Activated naive CD8-positive, alpha-beta T cell treated with anti-CD3 and anti-CD28 coated beads, Interleukin-2, amount 50 U/mL, for 24 hours (primary cell): ENCODE measurements at places on chromosomes 2 and 18.

- H3K27me3 ChIP-seq = no peaks in the 10 kb centered on the region
- no peak for DNase-seq
- H3K4me1 ChIP-seq = no peaks in the 10 kb centered on the region
- no peaks in the 10 kb centered on the region for H3K36me3 ChIP-seq
- H3K4me3 ChIP-seq = no peak overlapping the region
These were observed 295.0 kb downstream of the RAD51AP2 start for GRCh38 chr2:17223211-17223610.

DNA sequence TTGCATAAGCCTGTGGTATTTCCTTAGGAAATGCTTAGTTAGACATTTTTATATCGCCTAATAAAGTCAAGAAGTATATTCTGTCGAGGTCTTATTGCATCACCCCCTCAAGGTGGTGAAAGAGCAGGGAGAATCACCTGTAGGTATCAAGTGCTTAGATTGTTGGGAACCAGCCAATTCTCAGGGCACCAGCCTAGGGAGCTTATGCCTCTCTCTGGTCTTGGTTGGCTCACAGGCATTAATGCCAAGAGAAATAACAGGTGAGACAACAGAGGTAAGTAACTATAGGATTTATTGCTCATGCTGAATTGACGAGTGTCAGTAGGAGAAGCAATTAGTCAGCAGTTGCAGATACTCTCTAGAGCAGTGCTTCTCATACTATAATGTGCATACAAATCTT, 663.3 kb upstream of the ZNF804A start:
- no peak overlapping the region for H3K27ac ChIP-seq
- no peaks in the 10 kb centered on the region for H3K27me3 ChIP-seq
- no peak overlapping the region for H3K4me3 ChIP-seq
- DNase-seq = no peak
- H3K4me1 ChIP-seq = no peaks in the 10 kb centered on the region
- no peaks in the 10 kb centered on the region for H3K36me3 ChIP-seq

GRCh38 chr2:219274361-219274921, 4.7 kb upstream of the DNAJB2 start:
- no peak overlapping the region for H3K27ac ChIP-seq
- H3K27me3 ChIP-seq = no peaks in the 10 kb centered on the region
- peaks cover 36% of the 10 kb centered on the region for H3K4me1 ChIP-seq

DNA sequence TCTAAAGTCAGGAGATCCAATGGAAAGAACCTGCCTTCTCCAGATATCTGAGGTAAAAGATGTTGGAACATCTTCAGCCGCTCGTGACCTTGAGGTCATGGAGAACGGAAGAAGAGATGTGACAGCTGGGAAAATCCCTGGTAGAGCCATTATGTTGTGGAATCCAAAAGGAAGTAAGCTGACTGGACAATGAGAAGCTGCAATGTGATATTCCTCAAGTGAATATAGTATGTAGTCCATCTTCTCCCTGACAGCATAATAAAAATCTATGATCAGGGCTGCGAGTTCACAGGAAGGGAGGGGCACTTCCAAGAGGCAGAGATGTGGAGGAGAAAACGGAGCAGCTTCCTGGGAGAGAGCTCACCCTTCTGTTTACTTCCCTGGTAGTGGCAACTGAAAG, 201.0 kb upstream of the SP5 start:
- H3K4me1 ChIP-seq = no peaks in the 10 kb centered on the region
- H3K27me3 ChIP-seq = no peaks in the 10 kb centered on the region
- no peak overlapping the region for H3K4me3 ChIP-seq
- no peak for DNase-seq

DNA sequence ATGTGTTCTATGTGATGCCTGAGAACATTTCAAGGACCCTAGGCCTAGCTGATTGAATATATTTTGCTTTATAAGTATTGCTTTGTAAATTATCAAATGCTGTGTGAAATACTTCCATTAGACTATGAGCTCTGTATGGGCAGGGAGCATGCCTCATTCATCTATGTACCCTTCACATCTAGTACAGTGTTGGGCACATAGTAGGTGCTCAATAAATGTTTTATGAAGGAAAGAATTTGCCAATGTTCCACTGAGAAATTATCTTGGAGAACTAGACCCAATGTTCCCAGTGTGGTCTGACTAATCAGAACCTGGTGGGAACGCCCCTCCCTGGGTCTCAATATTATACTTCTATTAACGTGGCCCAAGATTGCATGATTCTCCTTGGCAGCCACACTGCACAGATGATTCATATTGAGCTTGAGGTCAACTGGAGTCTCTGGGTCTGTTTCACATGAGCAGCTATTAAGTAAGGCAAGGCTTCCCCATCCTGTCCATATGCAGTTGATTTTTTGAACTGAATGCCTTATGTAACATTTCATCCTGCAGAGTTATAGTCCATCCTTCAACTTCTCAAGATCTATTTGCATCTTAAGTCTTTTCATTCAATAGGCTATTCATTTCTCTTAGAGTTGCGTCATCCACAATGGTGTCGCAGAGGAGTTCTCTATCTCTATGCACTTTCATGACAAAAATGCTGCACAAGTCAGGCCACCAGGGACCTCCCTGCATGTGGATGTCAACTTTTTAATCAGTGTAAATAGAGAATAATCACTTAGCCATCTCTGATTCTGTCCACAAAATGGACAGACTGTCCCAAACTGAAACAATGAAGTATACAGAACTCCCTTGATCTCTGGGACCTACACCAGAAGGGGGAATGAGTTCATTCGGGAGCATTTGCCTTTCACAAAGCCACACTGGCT, 257.6 kb downstream of the CYP26B1 start:
- H3K27ac ChIP-seq = no peak overlapping the region
- no peaks in the 10 kb centered on the region for H3K4me1 ChIP-seq
- no peak for DNase-seq
- H3K36me3 ChIP-seq = no peaks in the 10 kb centered on the region
- H3K27me3 ChIP-seq = peaks cover 8% of the 10 kb centered on the region

DNA sequence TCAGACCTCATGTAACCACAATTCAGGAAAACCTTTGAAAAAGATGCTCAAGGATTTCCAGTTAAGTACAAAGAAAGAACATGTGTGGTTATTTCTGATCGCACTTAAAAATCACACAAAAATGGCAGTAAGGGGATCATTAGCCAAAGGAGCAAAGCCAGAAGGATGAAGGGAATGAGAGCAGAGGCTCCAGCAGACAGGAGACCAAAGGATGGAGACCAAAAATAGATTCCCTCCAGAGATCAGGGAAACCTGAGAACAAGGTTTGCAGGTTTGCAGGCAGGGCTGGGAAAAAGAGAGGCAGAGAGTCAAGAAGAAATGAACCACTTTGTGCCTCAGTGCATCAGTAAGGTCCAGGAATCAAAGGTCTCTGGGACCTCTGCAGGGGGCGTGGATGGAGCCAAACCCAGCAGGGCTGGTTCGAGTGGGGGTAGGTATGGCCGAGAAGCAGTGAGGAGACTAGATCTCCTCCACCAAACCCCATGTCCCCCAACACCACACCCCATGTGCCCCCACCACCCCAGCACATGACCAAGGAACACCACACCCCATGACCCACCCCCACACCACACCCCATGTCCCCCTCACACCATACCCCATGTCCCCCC, 98.5 kb upstream of the GPC1 start:
- no peaks in the 10 kb centered on the region for H3K4me1 ChIP-seq
- H3K4me3 ChIP-seq = no peak overlapping the region
- H3K27ac ChIP-seq = no peak overlapping the region
- DNase-seq = no peak

DNA sequence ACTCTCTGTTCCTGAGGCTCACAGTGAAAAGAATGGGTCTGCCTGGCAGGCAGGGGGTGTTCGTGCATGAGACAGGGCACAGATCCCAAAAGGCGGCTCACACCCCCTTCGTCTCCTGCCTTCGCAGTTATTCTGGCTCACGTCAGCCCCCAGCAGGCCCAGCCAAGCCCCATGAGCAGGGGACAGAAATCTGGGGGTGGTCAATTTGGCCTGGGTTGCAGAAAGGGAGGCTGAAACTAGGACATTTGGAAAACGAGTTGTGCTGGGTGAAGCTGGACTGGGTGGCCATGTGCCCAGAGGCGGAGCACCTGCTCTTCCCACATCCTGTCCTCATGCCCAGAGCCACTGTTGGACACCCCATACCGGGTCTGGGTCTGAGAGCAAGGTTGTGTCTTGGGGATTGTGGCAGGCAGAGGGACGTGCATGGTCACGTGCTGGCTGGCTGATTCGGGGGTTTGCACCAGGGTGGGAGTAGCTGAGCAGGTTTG, 99.0 kb upstream of the MCFD2 start:
- no peaks in the 10 kb centered on the region for H3K27me3 ChIP-seq
- no peak for DNase-seq
- no peak overlapping the region for H3K4me3 ChIP-seq
- peaks cover 24% of the 10 kb centered on the region for H3K36me3 ChIP-seq
- no peaks in the 10 kb centered on the region for H3K4me1 ChIP-seq

DNA sequence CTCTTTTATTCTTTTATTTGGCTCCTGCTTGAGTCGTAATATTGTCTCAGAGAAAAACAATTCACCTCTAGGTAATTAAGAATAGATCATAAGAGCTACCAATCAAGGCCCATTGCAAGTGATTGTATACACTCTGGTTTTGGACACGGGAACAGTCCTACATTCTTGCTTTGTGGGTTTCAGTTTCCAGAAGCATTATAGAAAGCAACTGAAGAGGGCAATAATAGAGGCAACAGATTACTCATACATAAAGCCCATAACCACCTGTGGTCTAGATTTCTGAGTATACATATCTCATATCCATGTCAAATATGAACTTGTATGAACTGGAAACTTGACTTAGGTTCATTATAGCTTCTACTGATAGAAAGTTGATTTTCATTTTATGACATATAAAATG, 65.4 kb downstream of the DIS3L2 start:
- peaks cover 28% of the 10 kb centered on the region for H3K4me1 ChIP-seq
- H3K27ac ChIP-seq = peak overlapping the region; percentile 68
- H3K36me3 ChIP-seq = peaks cover 53% of the 10 kb centered on the region
- H3K27me3 ChIP-seq = no peaks in the 10 kb centered on the region
- H3K4me3 ChIP-seq = no peak overlapping the region

GRCh38 chr2:234446404-234447076, 50.3 kb downstream of the ARL4C start:
- peak overlapping the region; percentile 62 for H3K4me3 ChIP-seq
- no peaks in the 10 kb centered on the region for H3K27me3 ChIP-seq
- peak; percentile 77 for DNase-seq
- peaks cover 90% of the 10 kb centered on the region for H3K4me1 ChIP-seq
- H3K27ac ChIP-seq = peak overlapping the region; percentile 93

DNA sequence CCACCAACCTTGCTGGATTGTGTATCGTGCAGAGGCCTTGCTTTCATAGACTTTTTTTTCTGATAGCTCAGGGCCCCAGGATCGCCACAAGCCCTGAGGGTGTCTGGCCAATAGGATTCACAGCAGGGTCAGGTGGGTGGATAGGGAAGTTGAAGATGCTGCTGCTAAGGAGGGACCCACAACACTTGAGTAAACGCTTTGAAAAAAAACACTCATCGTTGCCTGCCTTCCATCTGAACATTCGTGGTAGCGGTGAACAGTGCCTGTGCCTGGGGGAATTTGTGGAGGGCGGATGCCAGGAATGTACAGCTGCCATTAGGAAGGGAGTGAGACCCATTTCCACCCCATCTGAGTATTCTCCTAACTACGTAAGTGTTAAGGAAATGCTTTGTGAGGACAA, 104.6 kb upstream of the TPO start:
- DNase-seq = no peak
- no peaks in the 10 kb centered on the region for H3K36me3 ChIP-seq
- no peak overlapping the region for H3K27ac ChIP-seq
- H3K4me3 ChIP-seq = no peak overlapping the region

- H3K4me3 ChIP-seq = no peak overlapping the region
- DNase-seq = no peak
- no peaks in the 10 kb centered on the region for H3K4me1 ChIP-seq
- H3K27me3 ChIP-seq = no peaks in the 10 kb centered on the region
- no peak overlapping the region for H3K27ac ChIP-seq
These were observed 38.0 kb downstream of the RPL31 start for GRCh38 chr2:101040072-101040471.

DNA sequence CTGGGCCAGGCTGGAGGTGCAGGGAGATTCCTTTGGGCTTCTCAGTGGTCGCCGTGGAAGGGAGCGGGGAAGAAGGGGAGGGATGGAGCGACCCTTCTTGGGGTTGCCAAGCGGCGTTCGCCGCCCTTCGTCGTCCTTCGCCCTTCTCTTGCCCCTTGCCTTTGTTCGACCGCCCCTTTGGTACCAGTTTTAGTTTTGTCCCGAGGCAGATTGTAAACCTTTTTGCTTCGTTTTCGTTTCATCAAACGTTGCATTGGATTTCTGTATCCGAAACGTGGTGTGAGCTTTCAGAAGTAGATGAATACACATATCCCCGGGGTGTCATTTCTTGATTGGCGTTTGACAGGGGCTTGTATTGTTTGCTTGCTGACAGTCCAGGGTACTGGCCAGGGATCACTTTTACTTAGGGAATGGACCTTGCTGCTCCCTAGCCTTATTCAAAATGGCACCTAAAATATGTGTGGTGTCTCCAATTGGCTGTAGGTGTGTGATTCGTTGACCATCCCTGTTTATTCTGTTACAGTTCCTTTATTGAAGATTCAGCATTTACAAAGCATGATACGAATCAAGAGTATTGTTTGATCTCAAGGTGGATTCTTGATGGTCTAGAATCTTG, 788 bp downstream of the USP14 start:
- peak overlapping the region; percentile 95 for H3K27ac ChIP-seq
- peaks cover 32% of the 10 kb centered on the region for H3K4me1 ChIP-seq
- H3K4me3 ChIP-seq = peak overlapping the region; percentile 97
- peaks cover 21% of the 10 kb centered on the region for H3K36me3 ChIP-seq
- no peaks in the 10 kb centered on the region for H3K27me3 ChIP-seq

GRCh38 chr2:208501206-208501605, 94.6 kb downstream of the PTH2R start:
- DNase-seq = no peak
- H3K4me1 ChIP-seq = no peaks in the 10 kb centered on the region
- no peaks in the 10 kb centered on the region for H3K36me3 ChIP-seq
- no peak overlapping the region for H3K4me3 ChIP-seq

GRCh38 chr18:7096838-7097237, 20.8 kb downstream of the LAMA1 start:
- H3K4me1 ChIP-seq = no peaks in the 10 kb centered on the region
- H3K4me3 ChIP-seq = no peak overlapping the region
- H3K36me3 ChIP-seq = no peaks in the 10 kb centered on the region

DNA sequence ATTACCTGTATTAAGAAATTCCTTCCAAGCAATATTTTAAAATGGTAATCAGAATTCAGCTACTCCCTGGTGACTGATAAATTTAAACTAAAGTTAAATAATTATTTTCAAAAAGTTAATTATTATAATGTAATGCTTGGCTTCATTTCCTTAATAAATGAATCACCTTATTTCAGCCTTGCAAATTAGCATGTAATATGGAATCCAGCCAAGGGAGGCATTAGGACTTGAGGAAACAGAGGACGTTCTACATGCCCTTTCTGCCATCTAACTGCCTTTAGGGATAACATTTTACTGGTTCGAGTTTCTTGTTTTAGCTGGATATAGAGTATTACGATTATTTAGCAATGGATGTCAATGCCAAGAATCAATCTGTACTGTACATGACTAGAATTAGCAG, 636.3 kb downstream of the TSN start:
- no peaks in the 10 kb centered on the region for H3K4me1 ChIP-seq
- H3K4me3 ChIP-seq = no peak overlapping the region
- H3K27ac ChIP-seq = no peak overlapping the region

- H3K27me3 ChIP-seq = no peaks in the 10 kb centered on the region
- H3K27ac ChIP-seq = peak overlapping the region; percentile 49
- peak; percentile 81 for DNase-seq
- H3K36me3 ChIP-seq = peaks cover 45% of the 10 kb centered on the region
- H3K4me3 ChIP-seq = no peak overlapping the region
- peaks cover 34% of the 10 kb centered on the region for H3K4me1 ChIP-seq
These were observed 53.8 kb upstream of the RBM44 start for GRCh38 chr2:237744613-237745249.

- H3K36me3 ChIP-seq = no peaks in the 10 kb centered on the region
- H3K4me3 ChIP-seq = no peak overlapping the region
- H3K4me1 ChIP-seq = no peaks in the 10 kb centered on the region
- DNase-seq = no peak
- H3K27ac ChIP-seq = no peak overlapping the region
These were observed 772.2 kb upstream of the ZEB2 start for GRCh38 chr2:145292166-145292565.
